ENCODE measurements at places on chromosomes 4 and X.

DNA sequence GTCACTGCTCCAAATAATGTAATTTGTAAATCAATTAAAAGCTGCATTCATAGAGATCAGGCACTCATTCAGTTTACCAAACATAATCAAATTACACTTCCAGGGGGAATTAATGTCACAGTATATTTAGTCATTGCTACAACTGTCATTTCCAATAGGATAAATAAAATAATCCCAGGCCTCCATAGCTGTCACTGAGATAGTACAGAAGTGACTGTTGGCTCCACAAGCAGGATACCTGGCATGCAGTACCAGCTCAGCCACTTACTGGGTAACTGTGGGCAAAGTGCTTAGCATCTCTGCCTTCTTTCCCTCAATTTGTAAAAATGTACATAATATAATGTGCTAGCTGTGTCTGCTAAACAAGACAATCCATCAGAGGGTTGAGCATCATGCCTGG lies 128.1 kb downstream of the CAMK2D start:
- no peak for DNase-seq

DNA sequence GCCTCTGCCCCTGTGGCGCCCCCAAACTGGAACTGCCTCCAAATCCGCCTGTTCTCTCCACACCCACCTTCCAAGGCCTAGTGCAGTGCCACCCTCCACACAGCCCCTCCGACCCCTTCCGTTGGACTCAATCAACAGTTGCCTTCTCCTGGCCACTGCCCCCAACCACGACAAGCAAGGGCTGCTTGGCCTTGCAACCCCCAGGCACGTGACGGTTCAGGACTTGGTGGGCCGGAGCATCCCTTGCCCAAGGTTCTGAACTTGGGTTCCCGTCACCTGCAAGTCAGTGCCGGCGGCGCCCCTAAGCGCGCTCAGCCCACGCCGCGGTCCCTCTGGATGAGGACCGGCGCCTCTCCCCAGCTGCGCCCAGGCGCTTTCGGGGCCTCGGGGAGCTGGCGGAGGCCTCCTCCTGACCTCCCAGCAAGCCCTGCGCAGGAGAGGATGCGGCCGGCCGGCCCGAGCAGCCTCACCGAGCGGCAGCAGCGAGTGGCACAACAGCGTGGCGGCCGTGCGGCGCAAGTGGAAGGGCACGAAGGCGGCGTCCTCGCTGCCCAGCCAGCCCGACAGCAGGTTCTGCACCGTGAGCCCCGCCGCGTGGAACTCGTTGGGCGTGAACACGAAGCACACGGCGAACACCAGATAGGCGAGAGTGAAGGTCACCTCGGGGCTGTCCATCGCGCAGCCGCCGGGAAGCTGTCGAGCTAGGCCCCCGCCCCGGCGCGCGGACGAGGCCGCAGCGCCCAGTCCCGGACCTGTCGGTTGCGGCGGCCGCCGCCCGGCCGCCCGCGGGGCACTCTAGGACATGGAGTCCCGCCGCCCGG lies 750 bp downstream of the TMEM129 start:
- DNase-seq: no peak

DNA sequence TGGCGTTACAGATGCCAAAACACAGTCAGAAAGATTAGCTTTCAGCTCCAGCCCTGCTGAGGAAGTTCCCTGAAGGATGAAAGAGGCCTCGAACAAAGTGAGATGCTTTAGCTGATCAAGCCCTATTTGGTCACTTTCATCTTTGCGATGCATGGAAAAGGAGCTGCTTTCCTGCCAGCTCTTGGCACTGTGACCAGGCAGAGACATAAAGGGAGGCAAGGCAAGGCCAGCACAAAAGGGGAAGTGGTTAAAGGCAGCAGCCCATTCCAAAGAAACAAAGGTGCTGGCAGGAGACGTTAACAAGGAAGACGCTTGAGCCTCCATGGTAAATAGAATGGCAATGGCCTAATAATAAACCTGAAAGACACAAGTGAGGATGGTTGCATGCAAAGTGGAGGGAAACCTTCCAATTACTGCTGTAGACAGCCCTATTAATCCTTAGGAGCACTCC lies 617.1 kb upstream of the INTU start:
- no peak for DNase-seq

- no peak for DNase-seq
These were observed 1.9 kb downstream of the DMP1 start for GRCh38 chr4:87651941-87652340.

GRCh38 chr4:110994781-110995180 lies 371.9 kb upstream of the PITX2 start:
- DNase-seq: no peak

DNA sequence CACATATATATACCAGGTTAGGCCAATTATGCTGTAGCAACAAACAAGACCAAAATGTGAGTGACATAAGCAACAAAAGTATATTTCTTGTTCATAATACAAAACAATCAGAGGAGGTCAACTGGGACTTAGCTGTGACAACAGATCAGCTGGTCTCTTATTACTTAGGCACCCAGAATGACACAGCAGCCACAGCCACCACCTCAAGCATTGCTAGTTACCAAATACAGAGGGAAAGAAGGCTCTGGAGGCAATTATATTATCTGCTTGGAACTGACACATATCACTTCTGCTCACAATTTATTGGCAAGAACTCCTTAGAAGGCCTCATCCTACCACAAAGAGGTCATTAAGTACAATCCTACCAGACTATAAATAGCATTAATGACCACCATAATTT lies 15.2 kb downstream of the ATOH1 start:
- no peak for DNase-seq

- DNase-seq: no peak
These were observed 60.8 kb upstream of the XAGE1B start for GRCh38 chrX:52577464-52578173.

DNA sequence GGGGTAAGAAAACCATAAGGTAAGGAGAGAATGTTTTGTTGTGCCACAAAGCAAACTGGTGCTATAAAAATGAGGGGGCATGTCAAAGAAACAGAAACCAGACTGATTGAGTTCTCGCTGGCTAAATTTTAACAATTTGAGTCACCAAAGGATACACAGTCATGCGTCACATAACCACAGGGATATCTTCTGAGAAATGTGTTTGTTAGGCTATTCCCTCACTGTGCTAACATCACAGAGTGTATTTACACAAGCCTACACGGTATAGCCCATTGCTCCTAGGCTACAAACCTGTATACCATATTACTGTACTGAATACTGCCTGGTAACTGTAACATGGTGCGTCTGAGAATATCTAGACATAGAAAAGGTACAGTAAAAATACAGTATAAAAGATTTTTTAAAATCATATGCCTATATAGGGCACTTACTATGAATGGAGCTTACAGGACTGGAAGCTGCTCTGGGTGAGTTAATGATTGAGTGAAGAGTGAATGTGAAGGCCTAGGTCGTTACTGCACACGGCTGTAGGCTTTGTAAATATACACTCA lies 50.1 kb downstream of the FBXW7 start:
- no peak for DNase-seq

DNA sequence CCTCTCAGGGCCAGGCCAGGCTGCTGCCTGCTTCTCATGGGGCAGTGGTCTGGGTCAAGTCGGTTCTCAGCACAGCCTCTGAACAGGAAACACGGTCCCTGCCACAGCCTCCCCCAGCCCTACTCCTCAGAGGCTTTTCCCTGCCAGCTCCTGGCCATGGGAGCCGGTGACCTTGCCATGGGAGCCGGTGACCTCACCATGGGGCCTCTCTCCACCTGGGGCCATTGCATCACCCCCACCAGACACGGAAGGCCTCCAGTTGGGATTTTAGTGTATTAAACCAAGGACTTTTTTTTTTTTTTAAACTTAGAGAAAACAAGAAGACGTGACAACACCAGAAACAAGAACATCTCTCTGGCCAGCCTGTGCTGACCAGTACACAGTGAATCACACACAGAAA lies 25.6 kb downstream of the ETDB start:
- no peak for DNase-seq

GRCh38 chrX:10152086-10152485 lies 4.7 kb upstream of the CLCN4 start:
- DNase-seq: no peak

DNA sequence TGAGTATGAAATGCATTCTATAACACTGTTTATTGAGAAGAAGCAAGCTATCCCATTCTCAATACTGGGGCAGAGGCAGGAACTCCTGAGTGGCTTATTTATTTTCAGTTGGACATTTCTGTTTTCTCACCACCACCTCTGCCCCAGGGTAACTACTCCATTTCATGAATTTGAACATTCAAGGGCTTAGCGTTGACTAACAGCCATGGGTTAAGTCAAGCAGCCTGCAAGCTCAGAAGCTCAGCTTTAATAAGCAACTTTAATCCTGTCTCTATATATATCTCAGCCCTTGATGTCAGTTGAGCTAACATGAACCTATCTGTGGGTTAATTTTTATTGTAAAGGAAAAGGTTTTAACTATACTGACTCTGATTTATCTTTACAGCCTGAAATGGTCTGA lies 93.8 kb downstream of the MBNL3 start:
- no peak for DNase-seq

DNA sequence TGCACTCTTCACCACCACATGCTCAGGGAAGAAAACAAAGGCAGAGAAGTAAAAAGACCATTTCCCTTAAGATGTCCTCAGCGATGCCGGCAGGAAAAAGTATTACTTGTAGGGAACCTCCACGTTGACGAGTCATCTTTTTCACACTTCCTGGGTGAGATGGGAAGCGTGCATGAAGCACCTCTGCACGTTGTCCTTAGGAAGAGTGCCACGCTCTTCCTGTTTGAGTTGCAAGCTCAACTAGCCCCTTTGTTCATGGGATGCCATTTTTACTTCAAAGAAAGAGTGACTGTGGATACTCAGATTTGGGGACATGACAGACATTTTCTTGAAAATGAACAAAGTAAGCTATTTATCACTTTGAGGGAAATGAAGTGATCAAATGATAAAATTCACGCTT lies 33.8 kb downstream of the DCTD start:
- no peak for DNase-seq

DNA sequence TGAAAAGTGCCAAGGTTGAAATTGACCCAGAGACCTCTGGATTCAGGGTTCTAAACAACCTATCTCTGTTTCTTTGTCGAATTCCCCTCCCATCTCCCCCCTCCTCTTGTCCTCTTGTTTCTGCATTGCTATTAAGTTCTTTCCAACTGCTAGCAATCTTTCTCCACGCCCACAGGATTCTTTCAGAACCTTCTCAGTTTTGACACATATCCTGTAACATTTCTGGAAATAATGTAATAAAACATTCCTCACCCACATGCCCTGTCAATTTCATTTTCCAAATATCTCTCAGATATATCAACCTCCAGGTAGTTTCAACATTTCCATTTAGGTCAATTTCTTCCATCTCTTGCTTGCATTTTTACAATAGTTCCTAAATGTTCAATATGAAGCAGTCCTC lies 1105.9 kb downstream of the ARAP2 start:
- no peak for DNase-seq

GRCh38 chr4:74624351-74625151 lies 169.8 kb downstream of the BTC start:
- DNase-seq: no peak

DNA sequence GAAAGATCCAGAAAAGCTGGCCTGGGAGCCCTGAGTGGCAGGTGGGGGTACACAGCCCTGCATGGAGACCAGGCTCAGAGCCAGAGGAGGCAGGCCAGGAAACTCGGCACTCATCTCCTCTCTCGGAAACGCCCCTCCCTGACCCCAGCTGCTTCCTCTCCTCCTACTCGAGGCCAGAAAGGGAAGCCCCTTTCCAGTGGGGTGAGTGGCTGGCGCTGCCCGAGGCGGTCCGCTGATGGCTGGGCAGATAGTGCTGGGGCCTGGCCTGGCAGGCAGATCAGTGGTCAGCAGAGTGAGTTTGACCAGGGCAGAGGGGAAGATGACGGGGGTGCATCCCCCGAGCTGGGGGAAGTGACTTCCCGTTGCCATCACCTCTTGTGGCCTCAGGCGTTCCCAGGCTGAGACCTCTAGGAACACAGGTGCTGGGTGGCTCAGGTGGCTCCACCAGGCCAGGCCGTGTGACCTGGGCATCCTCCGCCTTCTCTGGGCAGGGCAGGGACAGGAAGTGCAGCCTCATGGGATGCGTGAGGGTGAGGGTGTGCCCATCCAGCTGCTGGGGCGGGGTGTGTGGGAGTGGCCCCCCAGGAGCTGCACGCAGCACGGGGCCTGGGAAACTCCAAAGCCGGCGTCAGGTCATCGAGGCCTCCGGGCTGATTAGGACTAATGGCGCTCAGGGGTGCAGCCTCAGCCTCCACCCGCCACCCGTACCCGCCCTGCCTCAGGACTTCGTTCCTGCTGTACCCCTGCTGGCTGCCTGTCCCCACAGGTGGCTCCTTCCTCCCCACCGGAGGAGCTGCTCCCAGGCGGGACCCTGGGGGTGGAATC lies 5.7 kb downstream of the SH3BP2 start:
- no peak for DNase-seq

DNA sequence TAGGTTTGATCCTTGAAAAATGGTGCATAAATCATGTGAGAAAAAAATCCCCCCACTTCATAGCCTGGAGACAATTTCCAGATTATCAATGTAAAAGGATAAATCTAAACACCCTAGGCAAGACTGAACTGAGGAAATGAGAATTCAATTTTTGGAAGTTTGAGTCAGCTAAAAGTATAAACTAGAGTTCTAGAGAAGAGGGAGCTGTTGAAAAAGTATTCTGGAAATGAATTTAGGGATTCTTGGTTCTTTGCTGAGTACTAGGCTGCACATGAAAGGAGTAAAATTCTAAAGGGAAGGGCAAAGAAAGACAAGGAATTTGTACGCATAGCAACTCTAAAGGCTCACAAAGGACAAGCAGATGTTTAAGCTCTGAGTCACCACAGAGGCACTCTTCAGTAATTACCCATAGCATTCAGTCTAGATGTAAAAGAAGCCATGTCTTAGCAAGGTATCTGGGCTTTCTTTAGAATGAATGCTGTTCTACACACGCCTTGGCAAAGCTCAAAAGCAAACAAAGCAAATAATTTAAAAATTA lies 896.5 kb downstream of the PDHA2 start:
- DNase-seq: no peak

DNA sequence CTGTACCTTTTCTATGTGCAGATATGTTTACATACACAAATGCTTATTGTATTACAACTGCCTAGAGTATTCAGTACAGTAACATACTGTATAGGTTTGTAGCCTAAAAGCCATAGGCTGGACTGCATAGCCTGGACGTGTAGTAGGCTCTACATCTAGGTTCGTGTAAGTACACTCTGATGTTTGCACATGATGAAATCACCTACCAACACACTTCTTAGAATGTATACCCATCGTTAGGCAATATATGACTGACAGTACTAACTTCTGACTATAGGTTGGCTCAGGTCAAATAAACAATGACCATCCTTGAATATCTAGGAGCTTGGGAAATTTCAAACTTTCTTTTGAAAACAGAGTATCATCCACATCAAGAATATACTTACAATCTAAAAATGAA lies 139.0 kb downstream of the CORIN start:
- no peak for DNase-seq

DNA sequence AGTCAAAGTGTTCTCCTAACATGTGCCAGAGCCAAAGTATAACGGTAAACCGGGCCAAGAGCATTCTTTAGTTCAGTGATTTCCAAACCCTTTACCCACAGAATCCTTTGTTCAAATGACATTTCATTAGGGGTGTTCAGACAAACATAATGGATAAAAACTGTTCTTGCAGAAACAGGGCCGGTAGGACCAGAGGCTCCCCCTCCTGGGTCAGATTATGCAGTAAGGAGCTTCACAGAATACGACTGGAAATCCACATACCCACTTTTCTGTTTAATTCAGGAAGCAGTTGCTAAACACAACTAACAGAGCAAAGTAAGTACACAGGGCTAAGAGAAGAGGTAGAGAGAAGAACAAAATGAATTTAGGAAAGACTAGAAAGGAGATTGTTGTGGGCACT lies 46.6 kb upstream of the TMEM184C start:
- no peak for DNase-seq
